ENCODE measurements at places on chromosomes 3 and 15.

GRCh38 chr3:38327335-38328009, 19.1 kb upstream of the XYLB start:
- DNase-seq, result no peak

- no peak for DNase-seq
Observed at GRCh38 chr15:101528917-101529299, 39.4 kb upstream of the PCSK6 start.

DNA sequence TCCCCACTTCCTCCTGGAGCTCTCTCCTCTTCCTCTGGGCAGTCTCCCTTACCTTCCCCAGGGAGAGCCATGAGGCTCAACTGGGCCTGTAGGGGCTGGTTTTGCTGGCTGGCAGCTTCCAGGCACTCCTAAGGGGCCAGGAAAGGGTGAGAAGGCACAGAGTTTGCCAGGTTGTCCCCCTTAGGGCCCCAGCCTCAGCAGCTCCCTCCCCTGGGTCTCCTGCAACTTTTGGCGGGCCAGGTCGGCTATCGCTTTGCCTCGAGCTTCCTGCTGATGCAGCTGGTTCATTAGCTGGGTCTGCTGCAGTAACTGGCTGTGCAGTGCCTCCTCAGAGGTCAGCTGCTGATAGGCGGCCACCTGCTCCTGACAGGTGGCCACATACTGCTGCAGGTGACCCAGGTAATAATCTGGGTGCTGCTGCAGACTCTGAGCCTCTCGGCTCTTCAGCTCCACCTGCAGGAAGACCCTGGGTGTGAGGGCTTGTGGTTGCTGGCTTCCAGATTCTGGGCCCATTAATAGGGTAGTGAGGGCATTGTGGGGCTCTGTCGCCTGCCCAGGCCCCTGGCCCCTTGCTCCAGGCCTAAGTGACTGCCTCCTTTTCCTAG, 29.7 kb upstream of the OR4F6 start:
- no peak for DNase-seq

DNA sequence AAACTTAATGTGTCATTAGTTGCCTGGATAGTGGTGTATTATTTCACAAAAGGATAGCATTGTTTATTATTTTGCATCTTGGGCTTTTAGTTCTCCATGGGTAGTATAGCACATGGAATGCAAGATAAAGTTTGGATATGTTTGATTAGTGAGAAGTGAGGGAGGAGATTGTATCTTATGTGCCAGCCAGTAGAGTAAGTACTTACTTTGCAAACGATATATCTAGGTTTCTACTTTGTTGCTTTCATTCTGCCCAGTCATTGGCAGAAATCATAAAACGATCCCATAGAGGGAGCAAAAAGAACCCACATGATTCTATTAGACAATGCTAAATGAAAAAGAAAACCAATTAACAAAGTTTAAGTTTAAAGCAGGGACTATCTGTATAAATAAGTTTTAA, 105.3 kb downstream of the RARB start:
- no peak for DNase-seq
